Stimulated activated CD4-positive, alpha-beta T cell treated with anti-CD3 and anti-CD28 coated beads, Interleukin-4, amount 100 ng/mL, for 48 hours (primary cell): ENCODE measurements at places on chromosomes 2 and 18.

- no peak for DNase-seq
Measured at GRCh38 chr18:74249181-74249968, 42.4 kb downstream of the CYB5A start.

DNA sequence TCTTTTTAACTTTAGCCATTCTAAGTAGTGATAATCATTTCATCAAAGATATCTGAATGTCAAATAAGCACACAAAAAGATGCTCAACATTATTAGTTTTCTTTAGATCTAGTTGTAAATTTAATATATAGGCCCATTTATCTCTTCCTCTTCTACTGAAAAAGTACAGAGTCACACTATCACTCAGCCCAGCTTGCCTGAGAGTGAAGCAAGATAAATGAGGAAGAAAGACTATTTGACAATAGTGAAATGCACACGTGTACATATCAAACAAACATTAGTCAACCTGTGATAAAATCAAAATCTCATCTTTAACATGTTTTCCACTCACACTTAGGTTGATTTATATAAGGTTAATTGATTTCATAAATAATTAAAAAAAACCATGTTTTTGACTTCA, 83.5 kb upstream of the CCDC195 start:
- DNase-seq, result no peak

DNA sequence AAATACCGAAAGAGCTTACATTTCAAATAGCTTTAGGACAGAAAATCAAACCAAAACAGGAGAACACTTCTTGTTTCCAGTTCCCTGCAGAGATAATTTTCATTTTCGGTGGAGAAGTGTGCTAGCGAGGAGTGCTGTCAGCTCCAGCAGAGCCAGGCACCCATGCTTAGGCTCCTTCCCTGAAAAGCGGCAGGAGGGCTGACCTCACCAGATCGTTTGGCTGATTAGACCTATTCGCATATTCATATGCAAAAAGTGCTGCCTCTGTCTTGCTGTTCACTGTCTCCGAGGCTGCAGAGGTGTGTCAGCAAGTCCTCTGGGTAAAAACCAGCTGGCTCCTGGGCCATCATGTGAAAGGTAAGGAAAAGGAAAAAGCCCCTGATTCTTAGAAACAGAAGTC, 225.8 kb upstream of the COPS8 start:
- no peak for DNase-seq

DNA sequence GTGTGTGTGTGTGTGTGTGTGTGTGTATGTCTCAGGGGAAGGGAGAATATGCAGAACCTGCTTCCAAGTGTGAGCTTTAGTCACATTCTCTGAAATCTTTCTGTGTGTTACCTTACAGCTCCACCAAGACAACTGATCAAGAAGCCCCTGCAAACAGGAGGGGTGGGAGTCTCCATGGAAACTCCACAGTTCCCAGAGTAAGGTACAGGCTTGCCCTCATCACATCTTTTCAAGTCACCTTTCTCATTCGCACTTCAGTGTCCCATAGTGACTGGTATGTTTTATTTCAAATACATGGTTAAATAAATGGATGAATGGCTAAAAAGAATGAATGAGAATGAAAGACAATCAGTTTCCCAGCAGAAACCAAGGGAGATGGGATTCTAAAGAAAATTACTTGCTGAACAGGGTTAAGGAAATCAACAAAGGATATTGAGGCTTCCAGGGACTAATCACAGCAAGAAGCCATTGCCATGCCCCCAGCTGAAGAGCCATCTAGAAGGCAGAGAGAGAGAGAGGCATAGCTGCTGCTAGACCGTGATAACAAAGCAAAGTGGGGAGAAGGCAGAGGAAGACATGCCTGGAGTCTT, 987.2 kb upstream of the CELF4 start:
- DNase-seq, result no peak

- no peak for DNase-seq
Measured at GRCh38 chr2:108074150-108074549, 87.8 kb downstream of the SLC5A7 start.

GRCh38 chr2:103010751-103011150, 248.9 kb downstream of the TMEM182 start:
- DNase-seq, result no peak

GRCh38 chr2:144014103-144014502, 505.8 kb downstream of the ZEB2 start:
- no peak for DNase-seq

DNA sequence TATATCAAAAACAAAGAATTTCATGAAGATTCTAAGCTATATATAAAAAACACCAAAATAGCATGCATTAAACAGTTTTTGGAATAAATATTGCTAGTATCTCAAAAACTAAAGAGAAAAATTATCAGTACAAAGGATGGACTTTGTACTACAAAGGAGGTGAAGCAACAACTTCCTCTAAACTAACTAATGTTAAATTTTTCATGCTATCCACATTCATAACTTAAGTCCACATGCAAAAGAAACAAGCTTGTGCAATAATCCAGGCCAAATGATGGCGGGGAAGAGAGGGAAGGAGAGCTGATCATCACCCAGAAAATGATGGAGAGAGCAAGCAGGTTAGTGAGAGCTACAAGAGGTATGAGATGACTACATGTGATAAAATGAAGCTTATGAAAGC, 70.1 kb downstream of the KIDINS220 start:
- no peak for DNase-seq

GRCh38 chr2:83951378-83951947, 507.6 kb downstream of the SUCLG1 start:
- no peak for DNase-seq
